ENCODE measurements at places on chromosomes 7 and 10.
A peak's percentile ranks its signal among the peaks of the same experiment; 100 is the strongest.

- H3K4me3 ChIP-seq: no peak overlapping the region
- H3K4me1 ChIP-seq: no peaks in the 10 kb centered on the region
- no peaks in the 10 kb centered on the region for H3K36me3 ChIP-seq
- no peak for DNase-seq
- H3K27ac ChIP-seq: no peak overlapping the region
These were observed 268.2 kb upstream of the HABP2 start for GRCh38 chr10:113284635-113285034.

DNA sequence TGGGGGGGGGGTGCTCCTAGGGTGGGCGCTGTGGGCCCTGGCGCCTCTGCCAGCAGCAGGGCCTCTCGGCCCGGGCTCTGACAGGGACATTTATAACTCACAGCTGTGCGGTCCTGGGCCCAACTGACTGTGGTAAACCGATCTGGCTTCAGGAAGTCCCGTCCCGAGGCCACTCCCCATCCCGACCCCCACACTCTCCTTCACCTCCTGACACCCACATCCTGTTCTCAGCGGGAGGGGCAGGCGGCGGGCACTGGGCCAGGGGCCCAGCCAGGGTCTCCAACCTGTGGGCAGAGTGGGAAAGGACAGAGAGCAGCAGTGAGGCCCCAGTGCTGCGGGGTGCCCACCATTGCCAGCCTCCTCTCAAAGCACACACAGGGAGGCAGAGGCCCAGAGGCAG is 69.1 kb downstream of the ZMIZ1 start:
- H3K4me1 ChIP-seq: peaks cover 29% of the 10 kb centered on the region
- H3K36me3 ChIP-seq: no peaks in the 10 kb centered on the region
- peak overlapping the region; percentile 27 for H3K4me3 ChIP-seq
- H3K27ac ChIP-seq: peak overlapping the region; percentile 25

DNA sequence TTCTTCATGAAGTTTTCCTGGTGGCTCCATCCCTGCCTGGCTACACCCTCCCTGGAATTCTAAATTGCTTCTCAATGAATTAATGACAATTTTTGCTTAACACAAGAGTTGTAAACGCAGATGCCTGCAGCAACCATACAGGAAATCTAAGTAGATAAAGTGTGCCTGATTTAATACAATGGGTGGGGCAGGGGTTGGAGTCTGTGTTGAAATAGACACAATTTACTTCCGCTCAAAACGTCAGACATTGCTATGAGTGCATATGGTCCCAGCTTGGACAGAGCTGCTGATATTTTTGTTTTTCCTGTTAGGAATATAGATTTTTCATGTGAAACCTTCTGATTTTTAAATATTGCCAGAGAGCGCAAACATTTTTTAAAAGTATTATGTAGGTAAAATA is 1235.0 kb upstream of the SORCS1 start:
- no peaks in the 10 kb centered on the region for H3K4me1 ChIP-seq
- no peaks in the 10 kb centered on the region for H3K27me3 ChIP-seq
- no peak overlapping the region for H3K27ac ChIP-seq
- no peak overlapping the region for H3K4me3 ChIP-seq
- no peaks in the 10 kb centered on the region for H3K36me3 ChIP-seq
- no peak for DNase-seq

DNA sequence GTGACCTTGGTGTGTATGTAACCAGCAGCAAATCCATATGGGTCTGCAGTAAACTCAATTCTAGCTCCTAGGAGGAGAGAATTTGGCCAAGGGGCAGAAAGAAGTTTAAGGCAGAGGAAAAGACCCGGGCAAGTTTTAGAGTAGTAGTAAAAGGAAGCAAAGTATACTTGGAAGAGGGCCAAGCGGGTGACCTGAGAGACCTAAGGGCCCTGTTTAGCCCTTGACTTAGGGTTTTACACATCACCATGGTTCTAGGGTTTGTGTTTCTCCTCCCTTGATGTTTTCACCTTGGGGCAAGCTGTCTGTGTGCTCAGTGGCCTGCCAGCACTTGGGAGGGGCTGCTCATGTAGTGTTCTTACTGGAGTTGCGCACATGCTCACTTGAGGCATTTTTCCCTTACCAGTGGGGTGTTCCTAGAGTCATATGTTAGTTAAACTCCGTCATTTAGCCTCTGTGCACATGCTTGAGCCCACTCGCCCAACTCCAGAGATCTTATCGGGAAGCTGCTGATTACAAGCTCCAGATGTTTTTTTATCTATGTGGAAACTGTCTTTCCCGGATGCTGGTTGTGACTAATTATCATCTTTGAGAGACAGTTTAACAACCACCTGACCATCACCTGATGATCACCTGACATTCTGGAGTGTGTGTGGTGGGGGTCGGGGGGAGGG is 137.6 kb upstream of the PRSS1 start:
- peaks cover 1% of the 10 kb centered on the region for H3K27me3 ChIP-seq
- peak; percentile 12 for DNase-seq
- H3K4me1 ChIP-seq: peaks cover 34% of the 10 kb centered on the region
- no peaks in the 10 kb centered on the region for H3K36me3 ChIP-seq
- no peak overlapping the region for H3K4me3 ChIP-seq

- no peaks in the 10 kb centered on the region for H3K27me3 ChIP-seq
- H3K4me3 ChIP-seq: peak overlapping the region; percentile 85
- peaks cover 63% of the 10 kb centered on the region for H3K4me1 ChIP-seq
- peaks cover 4% of the 10 kb centered on the region for H3K36me3 ChIP-seq
These were observed 2.3 kb downstream of the INPP5A start for GRCh38 chr10:132539894-132540293.

DNA sequence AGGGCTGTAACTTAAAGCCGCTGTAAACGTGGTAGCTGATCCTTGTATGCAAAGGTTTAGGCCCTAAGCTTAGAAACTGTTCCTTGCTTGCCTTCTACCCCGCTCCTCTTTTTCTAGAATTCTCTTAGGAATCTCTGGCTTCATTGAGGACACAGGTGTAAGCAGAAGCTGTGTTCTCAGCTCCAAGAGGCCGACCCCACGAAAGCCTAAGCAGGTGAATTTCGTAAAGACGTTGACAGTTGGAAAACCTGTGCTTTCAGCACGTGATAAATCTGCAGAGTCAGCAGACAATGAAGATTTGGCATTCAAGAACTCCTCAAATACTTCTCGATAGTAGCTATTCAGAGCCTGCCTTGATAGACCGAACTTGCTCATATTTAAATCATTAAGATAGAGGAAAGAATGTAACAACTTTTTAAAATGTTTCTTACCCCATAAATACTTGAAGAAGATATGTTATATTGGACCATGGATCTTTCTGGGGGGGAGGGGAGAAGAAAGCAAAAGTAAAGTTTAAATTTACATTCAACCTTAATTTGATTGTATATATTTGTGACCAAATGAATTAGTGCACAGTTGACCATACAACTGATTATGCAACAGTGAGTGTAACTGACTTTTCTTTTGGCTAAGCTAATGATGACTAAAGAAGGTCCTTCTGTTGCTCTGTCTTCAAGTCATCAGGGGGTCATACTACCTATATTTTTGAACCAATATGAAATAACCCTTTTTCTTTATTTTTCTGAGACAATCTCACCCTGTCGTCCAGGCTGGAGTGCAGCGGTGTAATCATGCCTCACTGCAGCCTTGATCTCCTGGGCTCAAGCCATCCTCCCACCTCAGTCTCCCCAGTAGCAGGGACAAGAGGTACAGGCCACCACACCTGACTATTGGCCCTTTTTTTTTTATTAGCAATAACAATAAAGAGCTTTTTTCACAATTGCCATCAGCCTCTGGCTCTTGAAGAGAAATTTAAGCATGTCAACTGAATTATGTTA is 1.2 kb upstream of the GDI2 start:
- H3K27ac ChIP-seq: peak overlapping the region; percentile 95
- peak overlapping the region; percentile 82 for H3K4me3 ChIP-seq
- H3K27me3 ChIP-seq: no peaks in the 10 kb centered on the region
- peaks cover 57% of the 10 kb centered on the region for H3K4me1 ChIP-seq
- no peak for DNase-seq
- H3K36me3 ChIP-seq: peaks cover 19% of the 10 kb centered on the region
